ENCODE measurements at places on chromosomes 4 and X.

GRCh38 chr4:33714971-33715370 is 2529.3 kb downstream of the ARAP2 start:
- no peak for DNase-seq

DNA sequence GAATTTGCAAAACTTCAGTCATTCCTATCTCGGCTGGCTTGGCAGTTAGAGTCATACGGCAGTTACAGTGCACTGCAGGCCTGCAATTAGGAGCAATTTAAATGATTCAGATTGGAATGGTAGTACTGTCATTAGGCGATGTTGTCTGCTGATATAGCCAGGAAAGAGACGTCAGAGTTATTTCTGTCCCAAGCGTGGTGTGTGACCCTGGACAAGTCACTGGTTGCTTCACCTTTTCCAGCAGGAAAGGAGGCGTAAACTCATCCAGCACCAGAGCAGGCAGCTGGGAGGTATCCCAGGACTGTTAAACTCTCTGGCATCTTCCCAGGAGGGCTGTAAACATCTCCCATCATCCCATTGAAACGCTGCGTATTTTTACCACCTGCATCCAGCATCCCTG is 836 bp upstream of the LNX1 start:
- DNase-seq = no peak

DNA sequence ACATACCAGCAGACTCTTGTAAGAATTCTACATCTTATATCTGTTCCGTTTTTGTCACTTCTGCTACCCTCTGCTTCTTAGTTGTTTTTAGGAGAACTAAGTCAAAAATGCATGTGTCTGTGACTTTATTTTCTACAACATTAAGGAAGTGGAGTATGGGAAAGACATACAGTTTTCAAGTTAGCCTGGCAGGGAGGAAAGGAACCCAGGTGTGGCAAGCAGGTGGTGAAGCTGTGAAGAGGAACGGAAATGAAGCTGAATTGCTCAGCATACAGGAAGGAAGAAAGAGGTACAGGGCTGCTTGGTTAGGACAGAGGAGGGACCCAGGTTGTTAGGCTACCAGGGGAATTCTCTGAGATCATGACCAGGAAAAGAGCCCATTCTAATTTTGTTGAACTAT is 9.4 kb downstream of the GPRIN3 start:
- DNase-seq = peak; percentile 63

DNA sequence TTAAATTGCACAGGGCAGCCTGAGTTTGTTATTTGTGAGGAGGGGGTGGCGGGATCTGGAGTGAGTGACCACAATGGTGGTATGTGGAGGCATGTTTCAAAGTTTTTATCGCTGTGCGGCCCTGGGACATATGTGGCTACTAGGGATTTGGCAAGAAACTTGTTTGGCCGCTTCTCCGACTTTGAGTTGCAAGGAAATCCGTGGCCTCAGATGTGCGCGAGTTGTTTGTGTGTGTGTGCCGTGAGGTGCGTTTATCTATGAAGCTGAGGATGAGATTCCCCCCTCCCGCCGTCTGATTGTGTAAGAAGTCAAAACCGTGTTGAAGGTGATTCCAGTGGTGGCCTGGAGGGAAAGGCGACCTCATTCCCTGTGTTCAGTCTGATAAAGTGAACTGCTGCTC is 1.4 kb downstream of the JADE3 start:
- no peak for DNase-seq

DNA sequence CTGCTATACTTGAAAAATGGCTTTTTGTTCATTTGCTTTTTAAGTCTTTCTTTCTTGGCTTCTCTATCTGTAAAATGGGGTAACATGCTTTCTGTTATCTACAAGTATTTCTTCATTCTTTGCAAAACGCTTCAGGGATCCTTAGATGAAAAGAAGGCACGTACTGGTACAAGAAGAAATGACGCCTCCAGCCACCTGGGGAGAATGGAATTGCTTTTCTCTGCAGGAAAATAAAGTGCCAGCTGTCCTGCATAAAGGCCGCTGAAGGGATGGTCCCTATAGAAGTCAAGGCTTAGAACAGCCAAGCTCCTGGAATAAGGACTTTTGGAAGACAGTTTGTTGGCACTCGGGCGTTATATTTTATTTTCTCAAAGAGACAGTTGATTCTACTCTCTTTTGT is 210.8 kb upstream of the RASGEF1B start:
- DNase-seq = no peak

- DNase-seq = no peak
Measured at GRCh38 chrX:15217161-15217560, 52.7 kb downstream of the ASB9 start.

DNA sequence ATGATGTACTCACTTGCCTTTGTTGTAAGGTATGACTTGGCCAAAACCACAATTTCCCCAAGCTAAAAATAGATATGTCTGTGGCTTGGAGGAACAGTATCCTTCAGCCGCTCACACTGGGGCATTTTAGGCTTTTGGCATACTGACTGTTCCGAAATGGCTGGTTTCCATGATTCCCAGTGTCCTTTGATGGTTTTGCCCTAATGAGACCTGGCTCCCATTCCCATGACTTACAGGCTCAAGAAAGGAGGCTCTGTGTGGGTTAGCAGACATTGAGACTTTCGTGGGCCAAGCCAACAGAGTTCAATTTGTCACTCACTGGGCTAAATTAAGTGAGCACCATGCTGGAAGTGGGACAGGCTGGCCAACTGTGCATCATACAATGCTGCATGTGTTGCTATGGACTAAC is 150.6 kb downstream of the CEP135 start:
- DNase-seq = no peak

DNA sequence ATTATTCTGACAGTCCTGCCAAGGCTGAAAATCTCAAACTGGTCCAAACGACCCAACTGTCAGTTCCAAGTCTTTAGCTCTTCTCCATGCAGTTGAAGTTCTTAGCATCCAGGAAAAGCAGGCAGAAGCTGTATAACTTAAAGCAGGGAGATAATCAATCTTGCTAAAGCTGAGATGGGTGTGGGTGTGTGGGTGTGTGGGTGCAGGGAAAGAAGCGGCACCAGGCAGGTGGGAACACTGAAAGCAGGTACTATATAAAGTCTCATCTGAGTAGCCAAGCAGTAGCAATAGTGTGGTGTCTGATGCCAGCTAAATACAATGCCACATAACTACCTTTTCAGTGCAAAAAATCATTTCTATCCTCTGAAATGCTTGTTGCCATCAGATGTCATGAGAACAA is 69.7 kb upstream of the EGFL6 start:
- DNase-seq = no peak

DNA sequence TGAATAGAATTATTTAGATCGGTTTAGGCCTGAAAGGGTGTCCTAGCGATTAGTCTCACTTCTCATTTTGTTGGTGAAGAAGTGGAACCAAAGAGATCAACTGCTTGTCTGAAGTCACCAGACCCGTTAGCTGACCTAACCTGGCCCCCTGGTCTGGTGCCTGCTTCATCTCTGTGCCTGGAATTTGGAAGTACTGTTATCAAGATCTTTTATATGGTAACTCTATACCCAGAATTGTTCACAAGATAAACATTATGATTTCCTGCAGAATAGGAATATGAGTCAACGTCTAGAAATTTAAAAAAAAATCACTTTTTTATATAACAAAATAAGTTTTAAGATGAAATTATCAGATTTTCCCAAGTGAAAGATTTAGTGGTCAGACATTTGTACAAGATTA is 37.2 kb downstream of the LRP2BP start:
- DNase-seq = no peak

DNA sequence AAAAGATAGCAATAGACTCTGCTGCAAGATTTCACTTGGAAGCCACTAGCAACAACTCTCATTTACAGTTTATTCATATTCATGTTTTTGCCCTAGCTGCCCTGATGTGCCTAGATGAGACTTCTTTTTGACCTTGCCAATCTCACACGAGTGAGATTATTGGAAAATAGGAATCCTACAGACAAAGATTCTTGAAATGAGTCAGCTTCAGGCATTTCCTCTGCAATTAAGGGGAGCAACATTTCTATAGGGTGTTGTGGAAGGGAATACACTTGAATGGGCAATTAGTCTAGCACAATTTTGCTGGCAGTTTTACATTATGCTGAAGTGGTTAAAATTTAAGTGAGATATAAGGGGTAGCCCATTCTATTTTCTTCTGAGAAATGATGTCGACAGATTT is 217.0 kb upstream of the FAT4 start:
- DNase-seq = no peak

DNA sequence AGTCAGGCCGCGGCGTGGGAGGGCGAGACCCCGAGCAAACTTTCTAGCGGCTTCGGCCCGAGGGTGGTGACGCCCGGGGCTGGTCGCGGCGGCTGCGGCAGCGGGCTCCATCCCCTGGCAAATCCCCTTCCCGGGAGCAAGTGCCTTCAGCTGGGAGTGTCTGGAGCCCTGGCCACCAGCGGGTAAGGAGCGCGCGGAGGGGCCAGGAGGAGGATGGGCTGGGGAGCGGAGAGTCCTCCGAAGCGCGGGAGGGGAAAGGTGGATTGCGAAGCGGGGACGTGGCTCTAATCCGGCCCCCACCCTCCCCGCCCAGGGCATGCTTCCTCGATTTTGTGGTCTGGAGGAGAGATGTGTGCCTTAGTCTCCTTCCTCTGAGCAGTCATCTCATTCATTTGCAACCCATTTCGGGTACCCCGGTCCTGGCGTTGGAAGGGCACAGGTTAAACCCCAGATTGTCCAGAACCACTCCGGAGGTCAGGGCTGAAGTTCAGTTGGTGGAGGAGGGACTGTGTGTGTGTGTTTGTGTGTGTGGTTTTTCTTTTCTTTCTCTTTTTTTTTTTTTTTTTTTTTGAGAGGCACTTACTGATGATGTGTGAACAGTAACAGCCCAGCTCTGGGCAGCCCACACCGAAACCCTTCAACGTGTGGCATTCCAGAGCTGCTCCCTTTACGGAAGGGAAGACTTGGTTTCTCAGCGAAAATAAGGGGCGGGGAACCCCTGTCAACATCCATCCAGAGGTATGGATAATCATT is 516 bp downstream of the SGMS2 start:
- DNase-seq = no peak

- DNase-seq = no peak
Measured at GRCh38 chrX:151183912-151184565, 7.7 kb downstream of the GPR50 start.

GRCh38 chr4:8291036-8291682 is 21.6 kb downstream of the HTRA3 start:
- DNase-seq = no peak

GRCh38 chr4:185323606-185324005 is 72.1 kb downstream of the LRP2BP start:
- DNase-seq = no peak

DNA sequence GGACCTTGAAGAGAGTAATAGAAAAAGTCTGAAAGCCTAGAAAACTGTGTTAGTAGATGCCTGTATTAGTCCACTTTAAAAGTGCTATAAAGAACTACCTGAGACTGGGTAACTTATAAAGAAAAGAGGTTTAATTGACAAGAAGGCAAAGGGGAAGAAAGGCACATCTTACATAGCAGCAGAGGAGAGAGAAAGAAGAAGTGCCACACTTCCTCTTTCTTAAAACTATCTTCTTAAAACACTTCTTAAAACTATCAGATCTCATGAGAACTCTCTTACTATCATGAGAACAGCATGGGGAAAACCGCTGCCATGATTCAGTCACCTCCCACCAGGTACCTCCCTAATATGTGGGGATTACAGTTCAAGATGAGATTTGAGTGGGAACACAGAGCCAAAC is 18.8 kb upstream of the COL25A1 start:
- no peak for DNase-seq

DNA sequence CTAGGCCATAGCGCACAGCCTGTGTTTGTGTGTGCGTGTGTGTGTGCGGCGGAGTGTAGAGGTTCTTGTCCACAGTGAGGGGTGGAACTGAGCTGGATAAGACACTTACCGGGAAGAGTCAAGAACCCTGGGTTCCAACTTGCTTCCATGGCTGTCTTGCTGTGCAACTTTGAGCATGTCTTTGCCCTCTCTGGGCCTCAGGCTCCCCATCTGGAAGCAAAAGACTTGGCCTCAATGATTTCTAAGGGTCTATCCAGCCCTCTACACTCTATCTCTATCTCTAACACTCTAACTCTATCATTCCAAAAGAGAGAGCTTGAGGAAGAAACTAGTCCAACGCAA is 121.3 kb upstream of the PJA1 start:
- DNase-seq = no peak

GRCh38 chrX:96538104-96538725 is 146.4 kb upstream of the DIAPH2 start:
- DNase-seq = no peak

GRCh38 chr4:139913398-139913990 is 240.5 kb downstream of the MAML3 start:
- DNase-seq = no peak

GRCh38 chrX:115449742-115450141 is 111.2 kb upstream of the PLS3 start:
- DNase-seq = no peak

DNA sequence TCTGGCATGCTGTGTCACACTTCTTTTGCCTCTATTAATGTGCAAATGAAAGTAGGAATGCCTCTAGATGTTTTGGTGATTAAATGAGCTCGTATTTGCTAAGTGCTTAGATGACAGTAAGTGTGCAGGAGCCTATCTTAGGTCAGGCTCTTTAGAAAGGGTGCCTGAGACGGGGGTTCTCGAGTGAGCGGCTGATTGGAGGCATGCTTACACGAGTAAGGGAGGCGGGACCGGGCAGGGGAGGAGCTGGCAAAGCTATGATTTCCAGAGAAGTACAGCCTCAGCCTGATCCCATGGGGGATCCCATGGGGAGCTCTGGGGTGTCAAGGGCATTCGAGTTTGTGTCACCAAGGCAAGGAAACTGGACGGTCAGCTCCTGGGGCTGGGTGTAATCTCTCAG is 44.8 kb downstream of the CLDN34 start:
- DNase-seq = no peak

GRCh38 chr4:111330786-111331185 is 707.9 kb upstream of the PITX2 start:
- no peak for DNase-seq

GRCh38 chr4:147017081-147017480 is 71.4 kb upstream of the TTC29 start:
- no peak for DNase-seq

GRCh38 chr4:21605006-21605405 is 343.6 kb downstream of the KCNIP4 start:
- DNase-seq = no peak
